ENCODE measurements at places on chromosomes 5 and 9.

DNA sequence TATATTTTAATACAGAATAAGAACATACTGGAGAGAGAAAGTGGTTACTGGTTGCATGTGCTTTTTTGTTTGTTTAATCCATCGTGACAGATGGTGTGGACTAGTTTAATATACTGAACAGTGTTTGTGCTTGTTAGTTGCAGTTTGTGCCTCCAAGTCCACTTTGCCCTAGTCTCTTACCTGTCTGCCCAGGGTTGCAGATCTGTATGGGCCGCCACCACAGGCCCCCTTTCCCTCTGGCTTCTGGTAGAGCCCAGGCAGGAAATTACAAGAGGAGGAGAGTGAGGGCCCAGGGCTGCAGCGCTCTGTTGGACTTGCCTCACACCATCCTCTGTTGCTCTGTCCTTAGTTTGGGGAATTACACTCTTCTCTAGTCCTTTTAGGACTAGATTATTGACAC lies 166.4 kb downstream of the KDM4C start:
- peak; percentile 60 for DNase-seq

DNA sequence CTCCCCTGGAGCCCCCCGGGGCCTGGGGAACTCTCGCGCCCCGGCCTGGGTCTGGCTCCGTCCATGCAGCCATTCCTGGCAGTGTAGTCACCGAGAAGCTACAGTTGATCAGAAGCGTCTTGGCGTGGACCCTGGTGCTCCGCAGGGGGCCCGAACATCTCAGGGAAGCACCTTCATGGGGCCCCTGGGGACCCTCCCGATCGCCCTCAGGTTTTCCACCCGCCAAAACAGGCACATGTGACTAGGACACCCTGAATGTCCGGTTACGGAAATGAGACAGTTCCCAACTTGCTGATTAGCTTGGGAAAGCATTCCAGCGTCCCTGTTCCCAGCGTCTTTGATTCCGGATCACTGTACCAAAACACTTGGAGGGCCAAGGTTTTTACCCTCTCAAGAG lies 472 bp downstream of the FBXO4 start:
- peak; percentile 10 for DNase-seq

- DNase-seq, result no peak
Observed at GRCh38 chr5:157196045-157196444, 15.4 kb downstream of the ITK start.

DNA sequence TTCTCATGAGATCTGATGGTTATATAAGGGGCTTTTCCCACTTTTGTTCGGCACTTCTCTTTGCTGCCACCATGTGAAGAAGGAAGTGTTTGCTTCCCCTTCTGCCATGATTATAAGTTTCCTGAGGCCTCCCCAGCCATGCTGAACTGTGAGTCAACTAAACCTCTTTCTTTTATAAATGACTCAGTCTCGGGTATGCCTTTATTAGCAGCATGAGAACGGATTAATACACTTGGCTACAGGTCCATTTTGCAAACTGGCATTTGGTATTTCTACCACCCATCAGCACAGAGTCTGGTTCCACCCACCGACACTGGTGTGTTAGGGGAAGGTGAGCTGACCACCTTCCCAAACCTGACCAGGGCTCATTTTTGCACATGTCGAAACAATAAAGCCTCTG lies 47.9 kb upstream of the RARS1 start:
- no peak for DNase-seq

- no peak for DNase-seq
Observed at GRCh38 chr5:154702477-154702876, 52.7 kb upstream of the LARP1 start.

DNA sequence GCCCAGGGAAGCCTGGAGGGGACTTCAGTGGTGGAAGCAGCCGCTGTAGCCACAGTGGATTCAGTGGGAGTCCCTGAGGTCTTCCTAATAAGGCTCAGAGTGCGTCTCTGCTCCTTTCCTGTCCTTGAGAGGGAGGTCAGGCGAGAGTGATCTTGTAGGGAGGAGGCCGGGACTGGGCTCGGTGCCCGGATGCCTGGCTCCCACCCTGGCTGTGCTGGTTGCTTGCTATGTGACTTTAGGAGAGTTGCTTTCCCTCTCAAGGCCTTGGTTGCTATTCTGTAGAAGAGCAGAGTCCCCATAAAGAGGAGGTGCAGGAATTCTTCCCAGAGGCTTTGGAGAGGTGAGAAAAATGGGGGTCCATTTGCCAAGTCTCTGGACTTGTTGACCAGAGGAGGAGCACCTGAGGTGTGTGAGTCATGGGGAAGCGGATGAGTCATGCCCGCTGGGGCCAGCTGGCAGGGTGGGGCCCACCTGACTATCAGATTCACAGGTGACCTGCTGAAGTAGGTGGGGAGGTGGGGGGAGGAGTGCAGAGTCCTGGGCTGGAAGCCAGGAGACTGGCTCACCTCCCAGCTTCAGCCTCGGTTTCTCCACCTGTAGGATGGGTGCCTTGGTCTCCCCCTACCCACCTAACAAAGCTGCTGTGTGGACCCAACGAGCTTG lies 13.8 kb downstream of the GSN start:
- DNase-seq, result no peak

DNA sequence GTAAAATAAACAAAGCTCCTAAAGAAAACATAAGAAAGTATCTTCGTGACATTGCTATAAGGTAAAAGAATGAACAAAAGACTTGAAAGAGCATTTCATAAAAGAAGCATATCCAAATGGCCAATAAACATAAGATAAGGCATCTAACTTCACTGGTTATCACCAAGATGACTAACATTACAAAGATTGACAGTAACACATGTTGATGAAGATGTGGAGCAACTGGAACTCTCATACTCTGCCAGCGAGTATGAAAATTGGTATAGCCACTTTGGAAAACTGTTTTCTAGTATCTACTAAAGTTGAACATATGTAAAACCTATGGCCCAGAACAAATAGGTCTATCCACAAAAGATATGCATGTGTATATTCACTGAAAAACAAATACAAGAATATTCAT lies 150.5 kb downstream of the SNX18 start:
- DNase-seq, result no peak

DNA sequence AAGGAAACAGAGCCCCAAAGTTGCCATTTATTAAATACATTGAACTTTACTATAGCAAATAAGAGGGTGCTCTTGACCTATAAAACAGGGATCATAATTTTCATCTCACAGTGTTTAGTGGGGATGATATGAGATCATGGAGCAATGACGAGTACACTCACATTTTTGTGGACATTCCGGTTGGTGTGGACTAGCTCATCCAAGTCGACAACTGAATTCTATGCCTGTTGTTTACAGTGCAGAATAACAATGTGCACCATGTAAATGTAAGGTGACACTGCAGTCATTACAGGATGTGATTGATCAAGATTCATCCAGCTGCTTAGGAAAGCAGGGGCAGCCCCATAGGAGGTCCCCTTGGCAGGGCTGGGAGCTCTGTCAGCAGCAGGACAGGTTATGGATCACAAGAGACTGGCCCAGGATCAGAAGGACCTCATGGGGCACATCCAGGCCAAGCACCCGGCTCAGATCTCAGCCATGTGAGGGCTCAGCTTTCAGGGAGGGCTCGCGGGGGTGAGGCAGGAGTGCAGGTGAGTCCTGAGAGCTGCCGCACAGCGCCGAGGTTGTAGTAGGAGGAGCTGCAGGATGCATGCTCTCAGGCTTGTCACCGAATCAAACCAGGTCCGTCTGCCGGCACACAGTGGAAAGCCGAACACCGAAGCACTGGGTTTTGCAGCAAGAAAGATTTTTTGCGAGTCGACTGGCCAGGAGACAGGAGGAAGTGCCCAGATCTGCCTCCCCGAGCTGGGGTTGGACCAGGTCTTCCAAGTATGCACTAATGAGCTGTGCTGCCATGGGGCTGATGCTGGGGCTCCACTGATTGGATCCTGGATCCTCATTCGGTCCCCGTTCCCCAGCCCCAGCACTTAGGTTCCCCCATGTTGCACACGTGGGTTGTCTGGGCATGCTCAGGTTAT lies 28.2 kb downstream of the MRPL36 start:
- no peak for DNase-seq

GRCh38 chr9:76699971-76700370 lies 64.3 kb upstream of the PCA3 start:
- no peak for DNase-seq

GRCh38 chr9:136013524-136014034 lies 52.4 kb upstream of the UBAC1 start:
- no peak for DNase-seq

DNA sequence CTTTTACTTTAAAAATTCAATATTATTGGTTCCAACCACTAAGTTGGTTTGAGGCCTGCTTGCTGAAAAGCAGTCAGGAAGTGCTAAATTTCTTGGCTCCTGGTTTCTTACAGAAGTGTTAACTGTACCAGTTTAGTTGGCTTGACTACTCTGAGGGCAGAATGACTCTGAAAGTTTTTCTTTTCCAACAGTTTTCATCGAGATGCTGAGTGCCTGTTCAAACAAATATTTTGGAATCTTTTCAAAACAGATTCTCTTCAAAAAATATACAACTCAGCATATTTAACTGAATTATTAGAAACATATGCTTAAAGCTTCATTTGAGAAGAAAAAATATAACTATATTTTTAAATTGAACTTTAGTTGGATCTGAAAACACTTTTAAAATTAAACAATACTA lies 37.0 kb downstream of the SLC38A9 start:
- no peak for DNase-seq

DNA sequence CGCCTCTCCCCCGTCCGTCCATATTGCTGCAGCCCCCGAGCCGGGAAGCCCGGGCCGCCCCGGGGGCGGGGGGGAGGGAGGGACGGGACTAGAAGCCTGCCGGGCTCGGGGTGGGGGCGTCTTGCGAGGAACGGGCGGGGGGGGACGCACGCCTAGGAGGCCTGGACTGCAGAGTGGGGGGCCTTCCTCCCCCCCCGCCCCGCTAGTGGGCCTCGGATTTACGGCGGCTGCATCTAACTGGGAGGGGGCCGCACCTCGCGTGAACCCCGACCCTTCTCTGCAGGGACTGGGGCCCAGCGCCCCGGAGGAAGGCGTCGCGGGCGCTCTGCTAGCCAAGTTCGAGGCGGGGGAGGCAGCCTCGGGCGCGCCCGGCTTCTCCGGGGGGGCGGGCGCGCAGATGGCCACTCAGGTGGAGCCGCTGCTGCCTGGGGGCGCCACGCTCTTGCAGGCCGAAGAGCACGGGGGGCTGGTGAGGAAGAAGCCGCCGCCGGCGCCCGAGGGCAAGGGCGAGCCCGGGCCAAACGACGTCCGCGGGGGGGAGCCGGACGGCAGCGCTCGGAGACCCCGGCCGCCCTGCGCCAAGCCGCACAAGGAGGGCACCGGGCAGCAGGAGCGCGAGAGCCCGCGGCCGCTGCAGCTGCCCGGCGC lies at the start of gene LARP1:
Gene LARP1, plus strand, starts transcription at position 17 of the 648 bp plus-strand sequence. Its CDS starts 381 bp downstream, at position 398.
- no peak for DNase-seq

- DNase-seq, result no peak
Observed at GRCh38 chr9:90914196-90914595, 112.6 kb downstream of the SYK start.

DNA sequence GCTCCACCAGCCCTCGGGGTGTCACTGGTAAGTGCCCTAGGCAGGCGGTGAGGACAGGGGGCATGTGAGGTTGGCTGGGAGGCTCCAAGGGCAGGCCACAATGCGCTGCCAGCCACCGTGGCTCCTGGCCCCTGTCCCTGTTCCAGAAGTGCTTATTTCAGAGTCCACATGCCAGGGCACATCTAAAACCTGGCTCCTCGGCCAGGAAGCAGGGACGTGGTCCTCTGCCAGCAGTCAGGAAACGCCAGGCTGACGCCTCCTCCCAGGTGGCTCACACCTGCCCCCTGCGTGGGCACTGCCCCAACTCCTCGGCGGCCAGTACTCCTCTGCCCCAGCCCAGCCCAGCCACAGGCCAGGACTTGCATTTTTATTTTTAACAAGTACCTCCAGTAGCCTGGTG lies 68.5 kb downstream of the SECISBP2 start:
- no peak for DNase-seq

- DNase-seq, result no peak
Observed at GRCh38 chr5:107365320-107366109, 305.2 kb downstream of the EFNA5 start.

DNA sequence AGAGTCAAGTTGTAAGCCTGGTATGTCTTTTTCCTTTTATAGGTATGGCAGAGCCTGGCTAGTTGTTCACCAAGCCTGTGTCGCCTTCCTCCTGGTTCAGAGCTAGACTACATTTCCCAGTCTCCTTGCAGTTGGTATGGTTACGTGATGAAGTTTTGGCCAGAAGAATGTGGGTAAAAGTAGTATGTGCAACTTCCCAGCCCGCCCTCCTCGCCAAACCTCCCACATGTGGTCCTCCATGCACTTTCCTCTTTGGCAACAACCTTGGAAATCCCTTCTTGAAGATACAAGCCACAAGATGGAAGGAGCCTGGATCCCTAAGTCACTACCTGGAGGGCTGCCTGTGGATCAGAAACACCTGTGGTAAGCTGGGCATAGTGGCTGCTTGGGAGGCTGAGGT lies 36.0 kb upstream of the MSH3 start:
- DNase-seq, result no peak

GRCh38 chr5:55911784-55912653 lies 60.9 kb downstream of the IL31RA start:
- no peak for DNase-seq

DNA sequence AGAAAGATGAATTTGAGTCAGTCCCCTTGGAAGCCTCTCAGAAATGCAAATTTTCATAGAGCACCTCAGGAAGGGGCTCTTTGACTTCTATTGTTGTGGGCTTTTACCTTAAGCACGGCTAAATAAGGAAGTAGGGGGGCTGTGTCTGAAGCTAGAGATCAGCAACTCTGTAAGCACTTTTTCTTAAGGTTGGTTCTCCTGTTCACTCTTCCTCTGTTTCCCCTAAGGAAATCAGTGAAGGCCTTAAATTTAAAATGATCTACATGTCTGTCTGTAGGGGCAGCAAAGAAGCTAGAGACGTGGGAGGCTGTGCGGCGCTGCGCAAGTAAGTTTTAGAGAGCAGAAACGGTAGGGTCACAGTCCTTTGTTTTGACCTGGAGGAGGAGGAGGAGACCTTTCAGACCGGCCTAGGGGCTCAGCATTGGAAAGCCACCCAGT lies 1.2 kb upstream of the CDC14B start:
- no peak for DNase-seq

- no peak for DNase-seq
Observed at GRCh38 chr9:20606652-20607051, 15.6 kb downstream of the MLLT3 start.

GRCh38 chr5:139058121-139058520 lies 140.0 kb downstream of the SIL1 start:
- DNase-seq, result no peak

- no peak for DNase-seq
Observed at GRCh38 chr9:94668418-94668927, 29.2 kb upstream of the FBP1 start.

DNA sequence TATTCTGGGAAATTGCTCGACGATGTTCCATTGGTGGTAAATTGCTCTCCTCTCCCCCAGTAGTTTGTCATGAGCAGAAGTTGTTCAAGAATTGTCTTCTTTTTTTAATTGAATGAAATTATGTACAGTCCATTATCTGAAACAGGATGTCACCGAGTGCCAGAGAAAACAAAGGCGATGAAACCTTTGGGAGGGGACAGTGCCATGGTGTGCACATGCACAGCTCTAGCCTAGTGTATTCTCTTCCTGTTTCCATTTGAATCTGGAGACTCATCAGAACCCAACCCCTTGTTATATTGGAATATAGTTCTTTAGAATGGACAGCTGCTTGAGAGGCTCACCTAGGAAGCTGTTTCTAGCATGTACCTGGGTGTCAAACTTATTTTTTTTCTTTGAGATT lies 41.7 kb downstream of the TGFBR1 start:
- DNase-seq, result no peak

All from cerebellar nuclear complex (tissue), 1 donor.